ENCODE measurements at places on chromosomes 2 and 18.

DNA sequence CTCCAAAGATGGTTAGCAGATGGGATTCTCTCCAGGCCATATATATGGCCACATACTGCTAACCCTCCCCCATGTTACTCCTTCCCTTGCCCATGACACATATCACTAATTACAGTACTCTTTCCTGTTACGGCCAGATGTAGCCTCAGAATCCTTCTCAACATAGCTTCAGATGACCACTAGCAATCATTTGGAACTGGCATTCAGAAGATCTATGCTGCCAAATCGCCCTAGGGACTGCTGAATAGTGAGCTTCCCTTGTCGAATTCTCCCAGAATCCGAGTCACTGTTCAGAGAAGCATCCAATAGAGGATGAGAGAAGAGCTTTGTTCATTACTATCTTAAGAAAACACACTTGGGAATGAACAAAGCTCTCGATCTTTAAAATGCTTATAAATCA, 121.2 kb upstream of the TANK start:
- no peak for DNase-seq

DNA sequence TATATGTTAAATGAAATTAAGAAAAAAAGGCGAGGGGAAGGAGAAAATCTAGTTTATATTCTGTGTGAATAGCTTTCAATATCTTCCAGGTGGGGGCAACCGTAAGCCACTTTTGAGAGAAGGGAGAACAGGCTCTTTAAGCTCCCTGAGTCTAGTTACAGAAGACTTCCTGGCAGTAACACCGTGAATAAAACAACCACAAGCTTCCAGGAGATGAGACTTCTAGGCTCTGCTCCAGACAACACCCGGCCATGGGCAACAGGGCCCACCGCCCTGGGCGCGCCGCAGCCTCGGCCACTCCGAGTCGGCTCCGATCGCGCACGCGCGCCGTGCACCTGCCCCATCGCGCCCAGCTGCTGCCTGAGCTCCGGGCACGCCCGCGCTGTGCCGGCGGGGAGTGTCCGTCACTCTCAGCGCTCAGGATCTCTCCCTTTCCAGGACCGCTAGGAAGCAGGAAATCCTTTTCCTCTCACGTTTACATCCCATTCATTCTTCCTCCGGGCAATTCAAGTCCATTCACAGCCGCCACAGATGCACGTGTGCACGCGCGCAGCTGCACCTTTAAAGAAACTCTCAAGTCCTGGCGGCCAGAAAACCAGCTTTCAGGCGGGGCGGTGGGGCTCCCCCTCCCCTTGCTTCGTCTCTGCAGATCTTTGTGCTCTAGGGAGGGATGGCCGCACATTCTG, 19.4 kb upstream of the PAX3 start:
- peak; percentile 18 for DNase-seq

GRCh38 chr18:43916984-43917383, 639.7 kb upstream of the SYT4 start:
- no peak for DNase-seq

- DNase-seq = no peak
Observed at GRCh38 chr2:21627938-21628337, 504.2 kb downstream of the TDRD15 start.

- no peak for DNase-seq
Observed at GRCh38 chr2:159677654-159678053, 34.7 kb upstream of the MARCHF7 start.

DNA sequence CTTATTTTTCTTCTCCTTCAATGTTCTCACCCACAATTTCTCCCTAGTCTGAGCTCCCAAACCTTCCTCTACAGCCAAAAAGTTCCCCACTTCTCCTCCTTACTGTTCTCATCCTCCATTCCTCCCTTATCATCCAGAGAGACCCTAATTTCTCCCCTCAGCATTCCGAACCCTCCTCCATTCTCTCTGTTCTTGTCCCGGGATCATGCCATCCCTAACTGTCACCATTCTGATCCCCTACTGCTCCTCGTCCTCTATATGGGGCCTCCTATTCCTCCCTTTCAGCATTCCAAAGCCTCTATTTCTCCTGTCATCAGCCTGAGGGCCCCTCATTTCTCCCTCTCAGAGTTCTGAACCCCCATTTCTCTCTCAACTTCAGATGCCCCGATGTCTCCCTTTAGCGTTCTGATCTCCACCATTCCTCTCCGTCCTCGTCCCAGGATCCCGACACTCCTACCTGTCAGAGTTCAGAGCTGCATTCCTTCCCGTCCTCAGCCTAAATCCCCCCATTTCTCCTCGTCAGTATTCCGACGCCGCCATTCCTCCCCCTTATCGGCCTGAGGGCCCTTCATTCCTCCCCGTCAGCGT, 522 bp downstream of the MBD1 start:
- no peak for DNase-seq
